ENCODE measurements at places on chromosomes 7 and 10.

GRCh38 chr7:95199779-95200558, 124.4 kb downstream of the PON1 start:
- DNase-seq: peak; percentile 73

DNA sequence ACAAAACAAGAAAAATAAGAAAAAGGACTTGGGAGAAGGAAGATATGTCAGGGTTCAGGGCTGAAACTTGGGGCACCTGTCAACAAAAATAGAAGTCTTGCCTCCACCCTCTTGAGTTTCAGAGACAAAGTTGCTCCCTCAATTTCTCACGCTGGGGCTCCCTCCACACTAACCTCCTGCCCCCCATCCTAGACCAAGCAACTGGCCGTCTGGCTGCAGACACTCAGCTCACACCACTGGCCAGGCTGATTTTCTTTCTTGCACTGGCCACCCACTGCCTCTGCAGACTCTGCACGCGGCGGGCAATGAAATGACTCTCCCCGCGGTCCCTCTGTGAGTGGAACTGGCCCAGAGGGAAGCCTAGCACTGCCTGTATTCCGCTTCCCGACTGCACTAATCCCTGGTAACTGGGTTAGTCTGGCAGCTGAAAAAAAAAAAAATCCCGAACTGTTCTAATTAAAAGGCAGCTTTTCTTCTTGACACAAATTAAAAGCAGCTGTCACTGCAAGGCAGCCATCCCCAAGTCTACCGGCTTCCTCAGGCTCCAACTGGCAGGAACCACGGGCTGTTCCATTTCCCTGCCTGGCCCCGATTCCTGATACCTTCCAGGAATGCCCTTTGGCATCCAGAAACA, 83.5 kb downstream of the SPDYE5 start:
- DNase-seq: no peak

GRCh38 chr7:71135663-71136062, 3.7 kb downstream of the GALNT17 start:
- DNase-seq: no peak

DNA sequence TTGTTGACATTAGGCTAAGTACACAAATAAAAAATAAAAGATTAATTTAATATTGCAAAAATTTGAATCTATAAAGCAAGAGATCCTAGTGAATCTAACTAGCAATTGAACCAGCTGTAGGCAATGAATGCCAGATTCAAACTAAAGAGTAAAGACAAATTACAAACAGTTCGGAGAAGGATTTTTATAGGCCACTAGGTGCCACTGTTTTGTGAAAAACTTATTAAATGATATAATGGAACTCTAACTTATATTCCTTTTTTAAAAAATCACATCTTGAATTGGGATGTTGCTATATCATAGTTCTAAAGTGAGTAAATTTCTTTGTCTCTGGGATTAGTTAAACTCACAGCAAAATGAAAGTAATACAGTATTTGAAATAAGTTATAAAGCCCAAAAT, 39.1 kb upstream of the GNAI1 start:
- no peak for DNase-seq

DNA sequence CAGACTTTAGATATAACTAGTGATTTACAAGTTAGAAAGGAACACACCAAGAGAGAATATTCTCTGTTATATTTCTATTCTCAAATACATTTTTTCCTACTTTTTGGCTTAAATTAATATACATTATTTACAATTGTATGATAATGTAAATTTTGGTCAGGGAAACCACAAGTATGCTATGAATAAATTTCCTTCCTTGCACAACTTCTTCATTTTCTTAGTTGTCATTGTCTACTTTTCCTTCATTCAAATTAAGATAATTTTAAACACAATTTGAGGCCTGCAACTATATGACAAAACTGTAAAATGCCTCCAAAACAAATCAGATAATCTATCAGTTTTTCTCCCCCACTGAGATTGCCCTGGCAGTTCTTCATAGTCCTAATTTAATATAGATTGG, 131.3 kb downstream of the CDK14 start:
- no peak for DNase-seq

- DNase-seq: peak; percentile 71
Measured at GRCh38 chr10:68560943-68561864, 1.1 kb downstream of the TET1 start.

DNA sequence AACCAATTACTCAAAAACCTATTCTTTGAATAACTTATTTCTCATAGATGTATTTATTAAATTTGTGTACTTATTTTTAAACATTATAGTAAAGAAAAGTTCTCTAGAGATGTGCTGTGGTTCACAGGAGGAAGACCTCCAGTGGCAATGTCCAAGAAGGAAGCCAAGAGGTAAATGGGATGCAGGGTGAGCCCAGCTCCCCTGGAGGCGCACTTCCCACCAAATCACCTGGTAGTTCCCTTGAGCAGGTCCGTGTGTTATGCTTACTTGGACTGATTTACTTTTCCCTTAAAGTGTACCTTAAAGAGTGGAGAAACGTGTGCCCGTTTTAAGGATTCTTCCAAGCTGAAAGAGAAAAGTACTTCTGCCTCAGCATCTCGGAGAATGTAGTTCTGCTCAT, 55.3 kb downstream of the PAXIP1 start:
- DNase-seq: no peak

All from left forelimb (tissue), 1 donor.